ENCODE measurements at places on chromosomes 5 and 9.

GRCh38 chr9:89388084-89388867, 70.0 kb downstream of the SECISBP2 start:
- no peak overlapping the region for H3K4me3 ChIP-seq
- no peak overlapping the region for H3K27ac ChIP-seq
- no peaks in the 10 kb centered on the region for H3K27me3 ChIP-seq
- H3K36me3 ChIP-seq = peaks cover 97% of the 10 kb centered on the region
- peaks cover 14% of the 10 kb centered on the region for H3K4me1 ChIP-seq

DNA sequence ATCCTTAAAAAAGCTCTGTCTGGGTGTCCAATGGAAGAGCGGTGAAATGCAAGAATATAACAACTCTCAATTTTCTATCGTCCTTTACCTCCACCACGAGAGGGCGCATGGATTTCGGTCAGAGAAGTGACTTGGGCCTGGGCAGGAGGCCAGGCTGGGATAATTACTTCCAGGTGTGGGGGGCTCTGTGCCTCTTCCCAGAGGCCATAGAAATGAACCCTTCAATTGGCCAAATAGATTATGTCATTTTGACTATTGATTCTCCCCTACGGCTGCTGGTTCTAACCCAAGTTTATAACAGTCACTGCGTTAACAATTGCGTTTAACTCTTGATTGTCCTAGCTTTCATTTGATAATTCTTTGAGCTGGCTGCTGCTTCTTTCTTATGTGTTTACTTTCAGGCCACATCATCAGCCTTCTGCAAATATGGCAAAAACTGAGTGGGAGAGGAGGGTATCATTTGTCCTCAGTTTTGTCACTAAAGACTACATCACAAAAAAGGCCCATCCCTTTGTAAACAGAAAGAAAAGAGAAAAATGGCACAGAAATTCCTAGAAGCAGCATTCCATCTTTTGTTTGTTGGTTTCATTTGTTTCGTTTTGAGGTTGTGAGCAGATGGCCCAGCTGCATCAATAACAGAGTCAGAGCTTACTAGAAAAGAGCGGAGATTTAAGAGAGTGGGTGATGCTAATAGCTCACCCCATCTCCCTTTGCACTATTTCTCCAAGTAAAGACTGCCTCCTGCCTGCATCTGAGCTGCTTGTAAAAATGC, 45.4 kb upstream of the ZFR start:
- no peak overlapping the region for H3K27ac ChIP-seq
- H3K4me3 ChIP-seq = no peak overlapping the region
- no peaks in the 10 kb centered on the region for H3K4me1 ChIP-seq
- DNase-seq = peak; percentile 68
- H3K36me3 ChIP-seq = no peaks in the 10 kb centered on the region

DNA sequence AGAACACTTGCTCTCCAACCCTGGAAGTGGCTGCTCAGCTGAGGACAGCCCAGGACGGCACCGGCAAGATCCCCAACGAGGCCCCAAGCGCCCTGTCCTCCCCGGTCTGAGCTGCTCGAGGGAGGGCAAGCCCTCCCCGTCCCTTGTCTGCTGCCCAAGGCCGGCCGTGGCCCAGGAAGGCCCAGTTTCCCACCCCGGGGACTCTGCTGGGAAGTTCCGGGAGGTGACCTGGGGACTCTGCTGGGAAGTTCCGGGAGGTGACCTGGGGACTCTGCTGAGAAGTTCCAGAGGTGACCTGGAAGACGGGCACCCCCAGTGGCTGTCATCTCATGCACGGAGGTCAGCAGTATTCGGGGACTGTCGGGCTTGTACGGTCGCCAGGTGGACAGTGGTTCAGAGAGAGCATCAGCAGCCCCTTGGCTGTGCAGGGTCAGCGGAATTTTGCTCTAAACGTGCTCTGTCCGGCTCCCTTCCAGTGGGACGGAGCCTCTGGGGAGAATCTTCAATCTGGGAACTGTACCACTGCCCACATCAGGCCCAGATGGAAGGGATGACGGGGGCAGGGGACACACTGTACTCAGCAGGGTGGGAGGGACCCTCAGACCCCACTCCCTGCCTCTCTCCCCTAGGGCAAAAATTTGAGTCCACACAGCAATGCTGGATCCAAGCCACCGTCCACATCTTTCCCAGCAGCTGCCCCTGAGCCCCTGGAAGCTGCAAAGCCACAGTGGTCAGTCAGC, 7.2 kb downstream of the NACC2 start:
- no peak overlapping the region for H3K27ac ChIP-seq
- H3K4me1 ChIP-seq = peaks cover 55% of the 10 kb centered on the region
- no peak overlapping the region for H3K4me3 ChIP-seq
- no peaks in the 10 kb centered on the region for H3K36me3 ChIP-seq

- H3K36me3 ChIP-seq = no peaks in the 10 kb centered on the region
- H3K4me1 ChIP-seq = no peaks in the 10 kb centered on the region
- DNase-seq = no peak
- no peaks in the 10 kb centered on the region for H3K27me3 ChIP-seq
- H3K27ac ChIP-seq = no peak overlapping the region
- no peak overlapping the region for H3K4me3 ChIP-seq
These were observed 82.0 kb upstream of the HAPLN1 start for GRCh38 chr5:83802686-83803085.

- no peaks in the 10 kb centered on the region for H3K36me3 ChIP-seq
- H3K27me3 ChIP-seq = no peaks in the 10 kb centered on the region
- H3K4me1 ChIP-seq = no peaks in the 10 kb centered on the region
These were observed 141.4 kb upstream of the OTULINL start for GRCh38 chr5:14440223-14440581.

DNA sequence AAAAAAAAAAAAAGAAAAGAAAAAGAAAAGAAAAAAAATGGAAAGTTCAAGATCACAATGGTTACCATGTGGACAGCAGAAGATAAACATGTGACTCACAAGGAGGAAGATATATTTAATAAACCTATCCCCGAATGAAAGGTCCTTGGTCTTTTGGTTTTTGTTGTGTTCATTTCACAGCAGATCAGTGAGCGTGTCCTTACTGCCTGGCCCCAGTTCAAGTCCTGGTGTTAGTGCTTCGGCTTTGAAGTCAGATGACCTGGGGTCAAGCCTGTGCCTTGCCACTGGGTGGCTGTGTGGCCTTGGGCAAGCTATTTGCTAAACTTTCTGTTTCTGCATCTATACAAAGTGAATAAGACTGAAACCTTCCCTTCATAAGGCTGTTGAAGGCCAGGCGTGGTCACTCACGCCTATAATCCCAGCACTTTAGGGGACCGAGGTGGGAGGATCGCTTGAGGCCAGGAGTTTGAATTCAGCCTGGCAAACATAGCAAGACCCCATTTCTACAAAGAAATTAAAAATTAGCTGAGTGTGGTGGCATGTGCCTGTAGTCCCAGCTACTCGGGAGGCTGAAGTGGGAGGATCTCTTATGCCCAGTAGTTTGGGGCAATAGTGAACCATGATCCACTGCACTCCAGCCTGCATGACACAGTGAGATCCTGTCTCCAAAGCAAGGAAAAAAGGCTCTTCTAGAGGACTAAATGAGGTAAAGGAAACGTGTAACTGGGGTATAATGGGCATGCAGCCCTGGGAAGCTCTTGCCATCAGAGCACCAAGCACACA, 94.5 kb upstream of the SPATA31D4 start:
- DNase-seq = no peak
- no peaks in the 10 kb centered on the region for H3K4me1 ChIP-seq
- H3K4me3 ChIP-seq = no peak overlapping the region
- H3K27ac ChIP-seq = no peak overlapping the region
- H3K36me3 ChIP-seq = no peaks in the 10 kb centered on the region

GRCh38 chr5:23840083-23840482, 332.7 kb downstream of the PRDM9 start:
- H3K27me3 ChIP-seq = no peaks in the 10 kb centered on the region
- no peaks in the 10 kb centered on the region for H3K36me3 ChIP-seq
- DNase-seq = no peak
- no peak overlapping the region for H3K4me3 ChIP-seq
- H3K27ac ChIP-seq = no peak overlapping the region

DNA sequence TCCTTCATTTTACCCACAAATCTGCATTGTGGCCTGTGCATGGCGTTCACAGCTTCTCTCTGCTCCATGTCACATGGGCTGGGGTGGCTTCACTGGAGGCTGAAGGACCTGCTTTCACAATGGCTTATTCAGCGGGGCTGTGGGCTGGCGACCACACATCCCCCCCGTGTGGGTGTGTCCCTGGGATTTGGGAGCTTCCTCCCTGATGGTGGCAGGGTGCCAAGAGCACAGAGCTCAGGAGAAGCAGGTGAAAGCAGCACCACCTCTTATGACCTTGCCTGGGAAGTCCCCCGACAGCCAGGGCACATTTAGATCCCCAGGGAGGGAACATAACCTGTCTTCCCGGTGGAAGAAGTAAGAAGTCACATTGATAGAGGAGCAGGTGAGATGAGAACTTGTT, 5.0 kb upstream of the MED10 start:
- H3K4me1 ChIP-seq = peaks cover 7% of the 10 kb centered on the region
- no peak overlapping the region for H3K27ac ChIP-seq
- no peak overlapping the region for H3K4me3 ChIP-seq
- DNase-seq = no peak

- H3K27ac ChIP-seq = no peak overlapping the region
- H3K27me3 ChIP-seq = no peaks in the 10 kb centered on the region
- H3K4me1 ChIP-seq = peaks cover 13% of the 10 kb centered on the region
- no peak for DNase-seq
- H3K4me3 ChIP-seq = no peak overlapping the region
These were observed 15.3 kb downstream of the HNRNPH1 start for GRCh38 chr5:179608131-179608581.

DNA sequence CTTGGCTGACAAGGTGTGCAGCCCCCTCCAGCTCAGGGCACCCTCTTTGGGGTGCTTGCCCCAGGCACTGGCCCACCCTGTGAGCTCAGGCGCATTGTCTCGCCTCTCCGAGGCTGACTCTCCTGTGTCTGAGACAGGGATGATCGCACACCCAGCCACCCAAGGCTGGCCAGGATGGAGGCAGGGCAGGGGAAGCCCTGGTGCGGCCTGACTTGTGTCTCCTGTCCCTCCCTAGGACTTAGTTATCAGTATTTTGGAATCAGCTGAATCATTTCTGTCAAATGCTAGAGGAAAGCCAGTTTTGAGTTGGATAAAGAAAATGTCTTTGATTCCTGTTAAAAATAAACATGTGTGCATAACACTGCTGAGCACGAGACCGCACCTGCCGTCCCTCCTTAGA, 2.5 kb upstream of the DBH start:
- H3K4me3 ChIP-seq = no peak overlapping the region
- no peak overlapping the region for H3K27ac ChIP-seq
- H3K4me1 ChIP-seq = no peaks in the 10 kb centered on the region
- H3K27me3 ChIP-seq = peaks cover 12% of the 10 kb centered on the region

DNA sequence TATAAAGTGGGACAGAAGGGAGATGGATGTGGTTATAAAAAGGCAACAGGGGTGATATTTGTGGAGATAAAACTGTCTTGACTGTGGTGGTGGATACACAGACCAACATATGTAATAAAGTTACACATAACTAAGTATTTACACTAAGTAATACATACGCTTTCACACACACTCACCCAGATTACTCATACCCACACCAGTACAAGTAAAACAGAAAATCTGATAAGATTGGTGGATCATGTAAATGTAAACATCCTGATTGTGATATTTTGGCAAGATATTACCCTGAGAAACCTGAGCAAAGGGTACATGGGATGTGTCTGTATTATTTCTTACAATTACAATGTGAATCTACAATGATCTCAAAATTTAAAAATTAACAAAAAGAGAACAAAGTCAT, 53.3 kb upstream of the SLIT3 start:
- DNase-seq = no peak
- no peaks in the 10 kb centered on the region for H3K27me3 ChIP-seq
- H3K4me1 ChIP-seq = no peaks in the 10 kb centered on the region
- no peak overlapping the region for H3K4me3 ChIP-seq
- H3K36me3 ChIP-seq = no peaks in the 10 kb centered on the region
- no peak overlapping the region for H3K27ac ChIP-seq

DNA sequence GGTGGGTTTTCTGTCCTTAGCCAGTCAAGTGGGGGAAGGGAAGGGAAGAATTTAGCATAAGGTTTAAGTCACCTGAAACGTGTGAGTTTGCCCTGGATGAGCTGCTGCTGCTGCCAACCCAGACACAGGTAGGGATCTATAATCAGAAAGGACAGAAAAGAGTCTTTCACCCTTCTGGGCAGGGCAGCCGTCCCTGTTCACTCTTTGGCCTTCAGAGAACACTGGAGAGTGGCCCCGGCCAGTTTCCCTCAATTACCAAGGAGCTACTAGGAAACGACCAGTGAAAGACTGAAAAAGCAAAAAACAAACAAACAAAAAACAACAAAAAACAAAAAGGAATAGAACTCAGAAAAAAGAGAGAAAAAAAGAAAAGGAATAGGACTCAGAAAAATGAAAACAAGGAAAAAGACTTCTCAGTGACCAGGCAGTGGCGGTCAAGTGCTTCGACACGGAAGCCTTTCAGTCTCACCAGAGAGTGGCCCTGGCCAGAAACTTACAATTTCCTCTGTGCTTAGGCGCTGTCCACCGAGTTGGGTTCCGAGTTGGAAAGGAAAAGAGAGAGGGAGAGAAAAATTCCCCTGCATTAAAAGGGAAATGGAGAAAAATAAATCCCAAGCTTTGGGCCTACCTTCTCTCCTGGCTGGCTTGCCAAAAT, 2.5 kb upstream of the GM2A start:
- no peak overlapping the region for H3K27ac ChIP-seq
- no peak for DNase-seq

GRCh38 chr5:181168595-181169118, 21.3 kb downstream of the OR2V2 start:
- H3K27me3 ChIP-seq = peaks cover 16% of the 10 kb centered on the region
- DNase-seq = no peak
- no peak overlapping the region for H3K27ac ChIP-seq
- no peaks in the 10 kb centered on the region for H3K4me1 ChIP-seq
- no peak overlapping the region for H3K4me3 ChIP-seq

Measured in common myeloid progenitor, CD34-positive (primary cell).